Hepatic stellate cell (primary cell): ENCODE measurements at places on chromosomes 6 and 20.

DNA sequence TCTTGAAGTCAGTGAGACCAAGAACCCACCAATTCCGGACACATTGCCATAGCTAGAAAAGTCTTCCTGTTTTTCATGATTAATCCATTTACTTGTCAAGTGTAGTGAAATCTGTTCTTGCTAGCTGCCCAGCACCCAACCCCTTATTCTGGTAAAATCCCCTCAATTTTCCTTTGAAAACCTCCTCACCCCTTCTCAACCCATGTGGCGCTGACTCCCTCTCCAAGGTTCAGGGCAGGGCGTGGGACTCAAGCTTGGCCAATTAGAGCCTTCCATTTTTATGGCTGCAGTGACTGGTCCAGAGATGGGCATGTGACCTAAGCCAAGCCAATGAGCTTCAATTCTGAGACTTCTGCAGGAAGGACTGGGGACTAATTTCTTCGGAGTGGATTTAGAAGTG is 9.8 kb upstream of the ZBP1 start:
- DNase-seq = no peak

- no peak for DNase-seq
Observed at GRCh38 chr6:108616973-108617372, 56.3 kb downstream of the FOXO3 start.

GRCh38 chr6:147131532-147132128 is 72.6 kb upstream of the STXBP5 start:
- no peak for DNase-seq

DNA sequence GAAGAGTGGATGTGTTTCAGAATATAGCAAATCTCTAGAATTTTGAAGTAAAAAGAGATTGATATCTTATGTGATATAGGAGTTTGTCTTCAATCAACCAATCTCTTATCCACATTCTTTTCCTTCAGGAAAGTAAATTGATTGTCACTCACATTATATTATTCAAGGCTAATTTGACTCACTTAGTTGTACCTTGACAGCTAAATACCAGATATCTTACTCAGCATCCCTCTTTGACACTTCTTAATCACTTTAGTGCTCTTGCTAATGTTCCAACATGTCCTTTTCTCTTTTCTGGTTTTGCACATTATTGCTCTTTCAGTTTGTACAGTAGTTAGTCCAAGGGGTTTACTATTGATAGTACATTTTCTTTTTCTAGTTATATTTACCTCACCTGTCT is 286.9 kb upstream of the PTCHD4 start:
- no peak for DNase-seq

DNA sequence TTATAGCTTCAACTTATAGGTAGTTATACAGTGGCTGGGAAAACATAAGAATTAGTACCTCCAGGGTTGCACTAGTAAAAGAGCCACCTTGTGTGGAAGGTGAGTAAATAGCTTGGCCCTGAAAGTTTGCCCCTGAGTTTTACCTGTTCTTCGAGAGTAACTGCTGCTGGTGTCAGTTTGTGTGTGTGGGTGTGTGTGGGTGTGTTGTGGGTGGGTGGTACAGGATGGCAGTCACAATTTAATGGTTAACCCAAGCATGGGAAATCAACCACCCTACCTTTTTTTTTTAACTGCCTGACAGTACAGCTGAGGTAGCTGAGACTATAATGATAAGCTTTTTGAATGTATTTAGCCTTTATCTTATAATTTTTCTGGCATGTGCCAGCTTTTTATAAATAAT is 137.3 kb downstream of the STXBP5 start:
- DNase-seq = no peak

GRCh38 chr6:81844686-81845085 is 92.2 kb upstream of the TENT5A start:
- no peak for DNase-seq

DNA sequence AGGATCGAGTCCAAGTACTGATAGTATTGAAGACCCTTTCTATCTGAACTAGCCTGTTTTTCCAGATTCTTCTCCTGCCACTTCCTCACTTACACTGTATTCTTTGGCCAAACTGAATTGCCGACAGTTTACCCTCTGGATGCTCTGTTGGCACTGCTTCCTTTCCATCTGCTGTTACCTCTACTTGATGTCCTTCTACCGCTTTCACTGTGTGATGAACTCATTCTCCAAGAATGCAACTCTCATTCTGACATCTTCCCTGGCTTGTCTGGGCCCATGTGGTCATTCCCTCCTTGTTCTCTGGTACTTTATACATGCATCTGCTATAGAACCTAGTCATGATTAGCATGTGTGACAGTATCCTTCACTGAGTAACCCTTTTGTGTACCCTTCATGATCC is 16.3 kb downstream of the RPRD1B start:
- peak; percentile 54 for DNase-seq

GRCh38 chr6:48136856-48137255 is 25.9 kb upstream of the PTCHD4 start:
- DNase-seq = no peak

- DNase-seq = no peak
Observed at GRCh38 chr6:5813625-5814027, 193.1 kb downstream of the NRN1 start.

DNA sequence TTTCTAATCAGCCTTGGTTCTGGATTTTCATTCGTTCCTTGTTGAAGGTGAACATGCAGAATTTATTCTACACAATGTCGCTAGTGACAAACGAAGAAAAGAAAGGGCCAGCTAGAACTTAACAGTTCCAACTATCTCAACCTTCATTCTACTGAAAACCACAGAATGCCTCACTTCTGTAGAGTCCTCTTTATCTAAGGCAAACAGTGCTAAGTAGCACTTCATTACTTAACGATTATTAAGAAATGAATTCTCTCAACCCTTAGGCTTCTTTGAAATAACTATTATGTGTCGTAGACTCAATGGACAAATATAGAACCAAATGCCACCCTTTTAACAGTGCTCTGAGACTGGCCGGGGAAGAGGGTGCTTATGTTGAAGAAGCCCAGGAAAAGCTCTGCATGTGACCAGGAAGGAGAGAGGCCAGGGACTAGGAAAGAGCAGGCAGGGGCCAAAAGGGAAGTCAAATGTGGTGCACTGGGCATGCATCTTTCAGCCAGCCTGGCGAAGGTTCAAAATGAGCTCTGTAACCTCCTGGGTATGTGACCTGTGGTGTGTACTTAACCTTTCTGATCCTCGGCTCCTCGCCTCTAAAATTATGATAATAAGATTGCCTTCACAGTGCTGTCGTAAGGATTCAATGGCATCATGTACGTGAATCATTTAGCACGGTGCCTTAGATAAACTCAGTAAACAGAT is 55.4 kb upstream of the BMP2 start:
- no peak for DNase-seq

DNA sequence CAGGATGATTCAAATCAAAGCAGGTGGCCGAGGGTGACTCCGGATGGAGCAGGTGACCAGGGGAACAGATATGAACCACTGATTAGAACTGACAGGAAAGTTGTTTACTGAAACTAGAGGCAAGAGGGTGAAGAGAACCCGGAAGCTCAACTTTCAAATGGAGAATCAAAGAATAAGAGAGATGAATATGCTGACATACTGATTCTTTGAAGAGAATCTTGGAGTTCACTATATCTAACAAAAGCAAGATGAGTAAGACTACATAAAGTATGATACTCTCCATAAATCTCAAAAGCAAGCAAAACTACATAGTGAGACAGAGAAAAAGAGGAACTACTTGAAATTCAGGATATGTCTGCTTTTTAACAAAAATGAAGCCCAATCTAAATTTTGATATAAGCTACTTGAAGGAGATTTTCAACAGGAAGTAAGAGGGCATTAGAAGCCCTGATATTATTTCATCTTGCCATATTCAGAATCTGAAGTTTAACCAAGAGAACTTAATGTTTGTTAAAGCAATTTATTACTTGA is 4.0 kb upstream of the UBD start:
- no peak for DNase-seq

DNA sequence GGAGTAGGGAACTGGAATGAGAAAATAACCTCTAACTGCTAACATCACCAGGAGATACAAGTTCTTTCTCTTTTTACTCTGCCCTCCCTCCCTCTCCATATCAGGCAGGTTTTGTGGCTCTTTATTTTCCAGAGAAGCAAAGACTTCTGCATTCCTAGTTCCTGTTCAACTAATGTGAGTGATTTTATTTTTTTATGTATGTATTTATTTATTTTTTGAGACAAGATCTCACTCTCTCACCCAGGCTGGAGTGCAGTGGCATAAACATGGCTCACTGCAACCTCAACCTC is 6.0 kb upstream of the IER3 start:
- no peak for DNase-seq

GRCh38 chr20:23147647-23147963 is 61.5 kb upstream of the CD93 start:
- no peak for DNase-seq

DNA sequence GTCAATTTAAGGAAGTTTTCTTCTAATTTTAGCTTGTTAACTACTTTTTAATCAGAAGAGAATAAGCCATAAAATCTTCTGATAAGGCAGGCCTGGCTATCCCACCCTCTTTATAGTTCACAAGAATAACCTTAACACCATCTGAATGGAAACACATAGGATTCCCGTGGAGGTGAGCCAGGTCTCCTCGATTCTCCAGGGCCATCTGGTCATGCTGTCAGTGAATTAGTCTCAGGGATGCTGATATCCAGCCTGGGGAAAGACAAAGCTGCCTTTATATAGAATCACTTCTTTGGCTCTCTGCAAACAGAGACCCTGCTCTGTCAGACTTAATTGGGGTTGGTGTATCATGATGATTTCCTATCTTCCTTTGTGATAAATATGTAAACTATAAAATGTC is 30.1 kb upstream of the TAGAP start:
- no peak for DNase-seq

DNA sequence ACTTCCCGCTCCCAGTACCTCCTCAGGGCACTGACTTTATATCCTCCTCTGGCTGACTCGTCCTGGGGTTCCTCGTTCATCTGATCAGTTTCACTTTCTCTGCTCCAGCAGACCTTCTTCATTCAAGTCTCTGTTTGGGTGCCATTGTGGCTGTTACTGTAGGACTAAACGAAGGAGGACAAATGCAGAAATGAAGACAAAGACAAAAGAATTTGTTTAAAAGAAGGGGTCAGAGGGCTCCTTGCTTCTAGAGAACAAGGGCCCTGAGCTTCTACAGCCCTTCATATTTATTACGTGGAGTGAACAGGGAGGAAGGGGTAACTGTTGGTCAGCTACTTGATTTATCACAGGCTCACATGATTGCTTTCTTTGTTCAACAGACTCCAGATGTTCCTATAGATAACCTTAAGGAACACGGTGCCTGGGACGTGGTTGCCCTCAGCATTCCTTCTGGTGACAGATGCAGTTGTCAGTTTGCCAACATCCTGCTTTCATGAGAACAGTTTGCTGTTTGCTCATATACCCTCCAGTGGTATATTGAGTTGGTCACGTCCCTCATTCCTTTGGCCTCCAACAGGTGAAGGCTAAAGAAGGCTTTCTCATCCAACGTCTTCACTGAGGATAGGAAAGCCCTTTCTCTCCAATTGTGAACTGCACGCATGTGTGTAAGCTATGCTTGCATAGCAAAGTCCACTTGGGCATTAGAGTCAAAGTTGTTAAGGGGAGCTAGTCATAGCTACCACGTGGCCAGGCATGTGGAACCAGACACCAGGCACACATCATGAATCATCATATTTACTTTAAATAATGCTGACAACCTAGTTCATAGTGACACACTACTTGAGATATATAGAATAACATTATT is 69.1 kb upstream of the BTN3A2 start:
- peak; percentile 40 for DNase-seq

DNA sequence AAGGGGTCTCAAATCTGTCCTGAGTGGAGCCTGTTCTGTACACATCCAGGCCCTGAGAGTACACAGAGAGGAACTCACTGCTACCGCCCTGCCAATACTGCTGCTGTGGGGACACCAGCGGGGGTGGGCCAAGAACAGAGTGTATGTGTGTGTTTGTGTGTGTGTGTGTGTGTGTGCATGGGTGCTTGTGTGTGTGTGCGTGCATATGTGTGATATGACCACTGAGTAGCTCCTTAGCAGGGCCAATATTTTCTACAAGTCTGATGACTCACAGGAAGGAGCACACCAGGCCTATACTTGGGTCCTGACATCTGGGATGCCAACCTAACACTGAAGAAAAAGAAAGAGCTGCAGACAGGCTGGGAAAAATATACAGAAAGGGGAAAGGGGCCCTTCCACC is 1.4 kb downstream of the RAET1E start:
- DNase-seq = peak; percentile 39

DNA sequence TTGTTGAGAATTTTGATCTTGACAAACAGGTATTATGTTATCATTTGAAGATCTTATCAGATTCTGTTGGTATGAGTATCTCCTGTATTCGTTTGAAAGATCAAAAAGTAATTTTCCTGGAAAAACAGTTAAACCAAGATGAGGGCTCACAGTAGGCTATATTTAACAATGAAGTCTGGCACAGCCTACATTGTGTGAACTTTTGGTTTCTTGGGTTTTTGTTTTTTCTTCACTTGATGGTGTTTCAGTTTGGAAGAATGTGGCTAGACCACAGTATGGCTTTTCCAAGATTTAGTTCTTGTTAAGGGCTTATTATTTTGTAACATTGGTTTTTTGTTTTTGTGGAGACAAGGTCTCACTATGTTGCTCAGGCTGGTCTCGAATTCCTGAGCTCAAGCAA is 306.4 kb downstream of the CDKAL1 start:
- peak; percentile 2 for DNase-seq

DNA sequence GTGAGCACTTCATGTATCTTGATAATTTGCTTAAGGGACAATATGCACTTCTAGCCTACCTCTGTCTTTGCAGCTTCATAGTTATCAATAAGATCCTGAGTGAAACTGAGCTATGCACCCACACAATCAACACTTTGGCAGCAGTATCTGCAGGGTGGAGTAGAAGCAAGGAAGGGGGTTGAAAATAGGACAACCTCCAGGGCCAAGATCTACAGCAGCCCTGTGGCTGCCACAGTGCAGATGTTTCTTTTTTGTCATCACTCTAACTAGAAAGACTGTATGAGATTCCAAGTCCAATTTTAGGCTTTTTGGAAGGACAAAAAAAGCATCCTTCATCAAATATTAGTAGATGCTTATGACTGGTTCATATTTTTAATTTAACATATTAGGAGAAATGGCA is 336.1 kb upstream of the CITED2 start:
- DNase-seq = no peak

DNA sequence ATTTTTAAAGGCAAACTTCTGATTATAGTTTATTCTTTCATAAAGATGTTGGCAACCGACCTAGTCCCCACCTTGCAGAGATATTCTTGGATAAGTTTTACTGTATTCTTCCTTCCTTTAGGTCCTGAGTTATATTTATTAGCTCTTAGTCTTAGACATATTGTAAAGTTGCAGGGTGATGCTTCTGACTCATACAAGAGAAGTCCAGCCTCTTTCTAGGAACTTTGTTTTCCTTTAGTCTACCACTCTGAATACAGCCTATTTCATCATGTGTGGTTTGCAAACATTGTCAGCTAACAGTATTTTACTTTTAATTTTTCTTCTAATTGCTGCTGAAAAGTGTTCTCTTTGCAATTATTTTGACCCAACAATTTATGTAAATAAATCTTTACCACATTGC is 686.7 kb downstream of the COL12A1 start:
- DNase-seq = peak; percentile 14

- peak; percentile 78 for DNase-seq
Observed at GRCh38 chr20:3239026-3239866, at the start of gene SLC4A11. TSS of gene SLC4A11 (minus strand) at chr20:3239190. CDS start at chr20:3239137, 53 bp downstream.
